PC-9 (cell line): ENCODE measurements at places on chromosomes 13 and 19.

- no peak for DNase-seq
Observed at GRCh38 chr19:33689138-33689746, 67.5 kb downstream of the CHST8 start.

DNA sequence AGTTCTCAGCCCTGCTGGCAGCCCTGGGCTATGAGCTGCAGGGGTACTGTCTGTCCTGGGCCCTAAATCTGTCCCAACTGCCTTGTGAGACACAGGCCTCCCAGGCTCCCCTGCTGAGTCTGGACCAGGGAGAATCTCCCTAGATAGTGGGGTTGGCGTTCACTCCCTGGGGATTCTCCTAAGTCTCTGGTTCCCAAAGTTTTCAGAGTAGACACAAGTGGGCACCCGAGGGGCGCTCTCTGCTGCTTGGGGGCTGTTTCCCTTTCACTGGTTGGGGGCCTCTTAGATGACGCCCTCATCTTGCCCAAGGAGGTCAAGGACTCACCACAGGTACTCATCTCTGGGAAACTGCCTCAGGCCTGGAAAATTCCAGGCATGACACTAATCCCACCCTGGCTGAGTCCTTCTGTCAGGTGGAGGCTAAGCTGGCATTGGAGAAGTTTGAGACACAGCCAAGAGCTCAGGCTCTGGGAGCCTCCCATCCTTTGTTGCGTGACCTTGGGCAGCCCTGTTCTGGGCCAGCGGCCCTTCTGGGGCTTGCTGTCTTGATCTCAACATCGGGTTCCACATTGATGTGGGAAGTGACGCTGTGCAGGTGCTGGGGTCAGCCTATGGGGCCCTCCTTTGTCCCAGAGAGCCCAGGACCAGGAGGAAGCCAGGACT, 3.9 kb downstream of the RPL18A start:
- no peak for DNase-seq

- no peak for DNase-seq
Observed at GRCh38 chr13:36848199-36848982, 29.4 kb downstream of the RFXAP start.

- no peak for DNase-seq
Observed at GRCh38 chr13:84591444-84591843, 709.2 kb upstream of the SLITRK1 start.

DNA sequence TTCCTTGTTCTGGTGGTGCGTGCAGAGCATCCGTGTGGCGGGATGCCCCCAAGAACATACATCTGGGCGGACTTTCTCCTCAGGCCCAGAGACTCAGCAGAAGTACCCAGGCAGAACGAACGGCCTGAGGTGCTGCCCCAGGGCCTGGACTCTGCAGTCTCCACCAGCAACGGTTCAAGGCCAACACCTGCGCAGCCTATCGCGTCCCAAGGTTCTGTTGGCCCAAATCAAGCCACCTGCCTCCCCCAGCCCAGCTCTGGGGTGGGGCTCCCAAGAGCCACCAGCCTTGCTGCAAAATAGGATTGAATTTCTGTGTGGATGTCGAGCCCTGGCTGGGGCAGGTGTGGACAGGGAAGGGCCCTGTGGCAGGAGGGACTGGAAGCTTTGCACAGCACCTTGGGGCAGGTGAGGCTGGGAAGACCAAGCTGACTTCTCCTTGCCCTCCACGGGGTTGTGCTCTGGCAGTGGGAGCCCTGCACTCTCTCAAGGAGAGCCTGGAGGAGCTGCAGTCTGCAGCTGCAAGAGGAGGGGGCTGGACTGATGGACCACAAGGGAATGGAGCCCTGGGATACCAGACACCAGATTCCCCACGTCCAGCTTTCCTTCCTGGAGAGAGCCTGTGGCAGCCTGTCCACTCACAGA, 146.9 kb downstream of the ZNF536 start:
- DNase-seq = no peak

GRCh38 chr13:112730157-112730671, 40.4 kb downstream of the ATP11A start:
- DNase-seq = no peak

- DNase-seq = no peak
Observed at GRCh38 chr13:40477623-40478608, 188.5 kb downstream of the FOXO1 start.

DNA sequence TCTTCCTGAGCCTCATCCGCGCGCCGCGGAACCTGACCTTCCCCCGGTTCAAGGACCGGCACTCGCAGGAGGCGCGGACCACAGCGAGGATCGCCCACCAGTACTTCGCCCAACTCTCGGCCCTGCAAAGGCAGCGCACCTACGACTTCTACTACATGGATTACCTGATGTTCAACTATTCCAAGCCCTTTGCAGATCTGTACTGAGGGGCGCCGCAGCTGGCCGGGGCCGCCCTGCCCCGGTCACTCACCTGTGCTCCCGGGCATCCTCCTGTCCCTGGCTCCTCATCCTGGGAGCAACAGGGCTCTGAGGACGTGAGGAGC, 23.9 kb upstream of the KCTD15 start:
- no peak for DNase-seq

DNA sequence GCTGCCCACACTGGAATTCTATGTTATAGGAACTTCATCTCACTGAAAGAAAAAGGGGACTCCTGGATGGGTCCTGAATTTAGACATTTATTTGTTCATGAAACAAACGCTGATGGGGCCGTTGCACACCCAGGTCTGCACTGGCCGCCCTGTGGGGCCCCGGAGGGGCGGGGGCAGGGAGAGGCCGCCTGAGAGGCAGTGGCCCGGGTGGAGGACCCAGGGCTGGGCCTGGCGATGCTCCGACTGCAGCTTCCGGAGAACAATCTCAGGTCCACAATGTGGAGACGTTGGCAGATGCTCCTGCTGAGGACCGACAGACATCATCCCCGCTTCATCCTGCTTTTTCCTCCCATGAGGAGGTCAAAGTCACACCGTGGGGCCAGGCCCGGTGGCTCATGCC, 16.3 kb upstream of the PTBP1 start:
- no peak for DNase-seq

GRCh38 chr19:13214036-13214730, 64.0 kb downstream of the IER2 start:
- no peak for DNase-seq

- no peak for DNase-seq
Observed at GRCh38 chr19:39212375-39212742, 8.3 kb upstream of the SYCN start.

- no peak for DNase-seq
Observed at GRCh38 chr19:41234512-41235168, 15.6 kb downstream of the AXL start.

DNA sequence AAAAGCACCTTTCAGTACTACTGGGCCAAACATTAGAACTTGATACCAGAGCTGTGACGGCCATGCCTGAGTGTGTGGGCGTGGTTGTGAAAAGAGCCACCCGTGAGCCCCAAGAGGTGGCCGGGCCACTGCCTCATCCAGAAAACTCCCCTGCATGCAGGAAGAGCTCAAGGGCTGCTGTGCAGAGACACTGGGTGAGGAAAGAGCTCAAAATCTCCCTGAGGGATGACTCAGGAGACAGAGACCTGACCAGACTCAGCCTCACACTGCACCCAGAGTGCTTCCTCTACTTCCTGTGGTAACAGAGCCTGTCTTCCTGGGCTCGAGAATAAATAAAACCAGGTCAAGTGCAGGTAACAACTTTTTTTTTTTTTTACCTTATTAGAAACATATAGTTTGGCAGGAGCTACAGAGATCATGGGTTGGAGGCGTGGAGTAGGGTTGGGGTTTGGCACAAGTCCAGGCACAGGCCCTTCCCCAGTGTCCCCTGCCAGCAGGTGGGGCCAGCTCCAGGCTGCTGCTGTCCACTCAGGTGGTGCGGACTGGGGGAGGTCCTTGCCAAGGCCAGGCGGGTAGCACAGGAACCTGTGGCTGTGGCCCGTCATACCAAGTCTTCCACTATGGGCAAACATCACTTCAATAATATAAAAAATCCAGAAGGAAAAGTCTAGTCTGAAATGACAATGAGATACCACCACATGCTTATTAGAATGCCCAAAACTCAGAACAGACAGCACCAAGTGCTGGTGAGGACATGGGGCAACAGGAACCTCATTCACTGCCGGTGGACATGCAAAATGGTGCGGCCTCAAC, 25.5 kb downstream of the ELL start:
- peak; percentile 69 for DNase-seq

DNA sequence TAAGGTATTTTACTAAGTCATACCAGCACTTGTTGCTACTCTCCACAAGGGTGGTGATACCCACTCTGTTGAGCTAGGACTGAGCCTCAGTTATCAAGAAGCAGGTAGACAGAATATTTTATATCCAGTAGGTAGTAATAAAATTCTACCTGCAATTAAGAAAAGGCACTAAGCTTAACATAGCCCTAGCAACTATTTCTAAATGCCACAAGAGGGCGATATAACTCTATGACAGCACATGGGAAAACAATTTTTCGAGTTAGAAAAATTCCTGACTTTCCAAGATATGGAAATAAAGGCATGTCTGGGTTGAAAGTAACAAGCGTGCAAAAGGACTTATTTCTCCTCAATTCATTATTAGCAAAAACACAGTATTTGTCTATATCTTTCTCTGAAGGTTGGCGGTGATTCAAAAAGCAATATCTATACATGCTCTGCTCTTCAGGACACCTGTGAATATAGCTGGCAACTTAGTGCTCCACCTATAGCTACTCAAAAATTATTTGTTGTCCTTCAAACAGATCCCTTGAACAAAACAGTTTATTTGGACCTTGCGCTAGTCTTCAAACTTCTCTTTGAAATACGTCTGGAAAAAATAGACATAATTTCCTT, 14.7 kb downstream of the CCDC169 start:
- no peak for DNase-seq

DNA sequence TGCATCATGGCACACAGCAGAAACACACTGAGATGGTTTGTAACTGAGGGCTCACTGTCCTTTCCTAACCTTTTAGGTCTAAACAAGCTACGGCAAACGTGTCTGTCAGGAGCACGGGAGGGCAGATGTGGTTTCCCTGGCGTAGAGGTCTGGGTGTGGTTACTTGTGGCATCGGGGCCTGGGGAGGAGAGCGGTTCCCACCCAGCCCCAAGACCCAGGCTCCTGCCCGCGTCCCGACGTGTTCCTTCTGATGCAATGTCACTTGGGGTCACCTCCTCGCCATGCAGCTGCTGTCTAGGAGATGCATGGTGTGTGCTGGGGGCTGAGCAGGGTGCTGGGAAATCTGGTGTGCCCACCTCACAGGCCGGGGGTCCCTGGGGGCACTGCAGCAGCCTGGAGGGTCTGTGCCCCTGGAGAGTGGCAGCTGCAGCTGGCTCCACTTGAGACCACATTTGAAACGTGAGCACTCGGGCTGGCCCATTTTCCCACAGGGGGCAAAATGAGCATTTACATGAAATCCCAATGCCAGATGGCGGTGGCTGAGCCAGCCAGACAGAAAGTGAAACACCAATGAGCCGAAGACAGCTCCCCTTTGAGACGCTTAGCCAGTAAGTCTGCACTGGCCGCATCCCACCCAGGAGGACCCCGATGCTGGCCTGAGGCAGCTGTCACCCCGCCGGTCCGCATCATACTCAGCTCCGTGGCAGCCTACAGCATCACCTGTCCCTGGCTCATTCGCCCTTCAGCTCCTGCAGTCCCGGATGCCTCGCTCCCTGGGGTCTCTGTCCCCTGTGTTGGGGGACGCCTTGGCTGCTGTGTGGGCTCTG, 22.3 kb upstream of the MYDGF start:
- DNase-seq = no peak

GRCh38 chr13:33757713-33758112, 60.2 kb upstream of the RFC3 start:
- no peak for DNase-seq
